ENCODE measurements at places on chromosomes 4 and X.

DNA sequence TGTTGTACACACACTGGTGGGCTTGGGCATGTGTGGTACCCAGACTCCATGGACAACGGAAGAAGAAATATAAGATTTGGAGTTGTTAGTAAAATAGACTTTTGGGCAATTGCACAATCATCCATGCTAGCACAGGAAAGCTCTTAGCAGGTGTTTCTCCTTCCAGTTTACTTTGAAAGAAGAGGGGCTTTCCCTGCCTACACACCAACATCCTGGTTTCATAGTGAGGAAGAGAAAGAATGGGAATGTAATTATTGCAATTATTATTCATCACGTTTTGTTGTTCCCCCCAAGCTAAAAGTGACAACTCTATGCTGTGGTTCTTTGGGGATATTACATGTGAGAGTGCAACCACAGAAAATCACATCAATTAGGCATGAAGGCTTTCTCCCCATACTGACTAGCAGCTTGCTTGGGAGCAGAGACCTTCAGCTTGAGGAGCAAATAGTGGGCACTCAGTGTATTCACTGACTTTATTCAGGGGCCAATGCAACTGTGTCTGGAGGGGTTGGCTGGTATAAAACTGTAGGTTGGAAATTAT is 57.2 kb upstream of the PUDP start:
- DNase-seq = no peak

DNA sequence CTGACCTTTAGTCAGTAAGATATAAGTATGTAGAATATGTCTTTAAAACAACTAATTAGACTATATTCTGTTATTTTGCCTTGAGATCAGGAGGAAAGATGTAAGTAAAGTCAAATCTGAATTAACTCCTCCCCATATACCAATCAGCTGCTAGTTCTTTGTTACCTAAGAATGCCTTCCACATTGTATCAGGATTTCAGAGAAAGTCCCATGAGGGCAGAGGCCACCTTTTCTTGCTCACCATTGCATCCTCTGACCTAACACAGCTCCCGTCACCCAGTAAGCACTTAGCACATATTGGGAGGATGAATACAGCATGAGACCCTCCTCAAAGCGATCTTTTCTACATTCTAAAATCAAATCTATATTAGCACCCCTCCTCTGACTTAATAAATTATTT is 87.0 kb downstream of the COL25A1 start:
- no peak for DNase-seq

GRCh38 chrX:23764188-23764984 is 18.6 kb upstream of the SAT1 start:
- DNase-seq = no peak

GRCh38 chr4:7172946-7173345 is 19.4 kb upstream of the SORCS2 start:
- no peak for DNase-seq

- DNase-seq = no peak
Measured at GRCh38 chr4:19944806-19945205, 306.9 kb upstream of the SLIT2 start.

DNA sequence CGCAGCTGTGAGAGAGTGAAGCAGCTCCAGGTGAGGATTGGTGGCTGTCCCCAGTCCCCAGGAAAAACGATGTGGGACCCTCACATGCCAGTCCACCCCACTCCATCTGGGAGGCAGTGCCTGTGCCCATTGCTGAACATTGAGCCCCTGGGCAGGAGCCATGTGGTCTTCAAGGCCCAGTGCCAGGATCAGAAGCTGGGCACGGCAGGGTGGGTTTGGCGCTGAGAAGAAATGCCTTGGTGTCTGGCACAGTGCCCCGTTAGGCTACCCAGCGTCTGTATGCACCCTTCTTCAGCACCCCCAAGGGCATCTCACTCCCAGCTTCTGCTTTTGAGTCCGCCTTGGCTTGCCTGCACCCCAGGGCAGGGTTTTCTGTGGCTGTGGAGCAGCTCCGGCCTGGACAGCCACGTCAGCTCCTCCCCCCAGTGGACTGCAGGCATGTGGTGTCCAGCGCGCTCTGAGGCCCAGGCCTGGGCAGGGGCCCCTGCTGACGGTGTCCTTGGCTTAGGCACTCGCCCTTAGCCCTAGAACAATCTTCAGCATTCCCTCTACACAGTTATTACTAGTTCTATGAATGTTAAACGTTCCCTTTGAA is 28.6 kb downstream of the RGS12 start:
- DNase-seq = no peak
